ENCODE measurements at places on chromosomes 6 and 20.
A peak's percentile ranks its signal among the peaks of the same experiment; 100 is the strongest.

GRCh38 chr6:158095031-158095430 lies 73.0 kb downstream of the SERAC1 start:
- no peak for DNase-seq

DNA sequence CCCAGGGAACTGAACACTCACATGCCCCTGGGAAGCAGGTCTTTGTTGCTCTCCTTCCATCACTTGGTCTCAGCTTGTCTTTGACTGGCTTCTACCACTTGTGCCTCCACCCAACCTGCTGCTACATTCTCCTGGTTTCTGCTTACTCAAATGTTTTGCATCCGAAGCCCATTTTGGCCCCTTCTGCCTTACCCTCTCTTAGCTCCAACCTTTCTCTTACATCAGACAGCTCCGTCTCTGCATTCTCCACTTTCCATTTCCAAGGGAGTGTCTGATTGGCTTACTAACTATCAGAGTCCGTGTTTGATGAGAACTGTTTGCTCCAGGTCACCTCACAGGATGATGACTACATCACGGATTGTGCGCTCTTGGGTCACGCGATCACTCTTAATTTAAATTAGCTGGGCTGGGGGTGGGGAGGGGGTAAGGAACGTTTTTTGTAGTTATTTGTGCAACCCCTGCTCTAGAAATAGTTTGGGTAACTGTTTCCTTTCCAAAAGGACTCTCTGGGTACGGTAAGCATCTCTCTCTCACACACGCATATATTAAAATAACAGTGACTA lies 844 bp upstream of the ABRACL start:
- no peak for DNase-seq

DNA sequence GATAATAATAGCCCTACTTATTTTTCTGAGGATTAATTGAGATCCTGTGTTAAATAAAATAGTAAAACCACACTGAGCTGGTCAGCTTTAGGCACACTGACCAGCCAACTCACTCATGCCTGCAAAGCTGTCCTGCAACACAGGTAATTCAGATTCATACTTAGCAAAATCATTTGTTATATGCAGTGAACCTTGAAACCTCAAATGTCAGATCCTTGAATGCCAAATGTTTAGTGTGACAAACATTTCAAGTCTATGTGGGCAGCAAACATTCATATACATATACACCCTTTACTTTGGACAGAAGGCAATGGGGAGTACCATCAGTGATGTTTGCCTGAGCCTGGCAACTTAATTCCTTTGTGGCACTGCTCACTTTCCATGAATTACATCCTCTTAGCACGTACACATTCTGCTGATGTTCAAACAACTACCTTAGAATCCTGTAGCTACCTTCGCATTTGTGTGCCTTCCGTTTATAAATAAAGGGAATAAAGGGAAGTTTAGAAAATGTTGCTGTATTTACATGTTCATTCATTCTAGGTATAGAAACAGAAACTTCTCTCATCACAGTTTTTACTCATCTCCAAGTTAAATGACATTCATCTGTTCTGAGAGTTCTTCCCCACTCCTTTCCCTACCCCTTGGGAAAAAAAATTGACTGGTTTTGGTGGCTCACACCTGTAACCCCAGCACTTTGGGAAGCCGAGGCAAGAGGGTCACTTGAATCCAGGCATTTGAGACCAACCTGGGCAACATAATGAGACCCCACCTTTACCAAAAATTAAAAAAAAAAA lies 140.8 kb downstream of the ZFAND3 start:
- no peak for DNase-seq

GRCh38 chr20:46566125-46566524 lies 15.7 kb upstream of the OCSTAMP start:
- DNase-seq: no peak

- no peak for DNase-seq
These were observed 3.2 kb upstream of the SDHAF4 start for GRCh38 chr6:70563530-70563929.

DNA sequence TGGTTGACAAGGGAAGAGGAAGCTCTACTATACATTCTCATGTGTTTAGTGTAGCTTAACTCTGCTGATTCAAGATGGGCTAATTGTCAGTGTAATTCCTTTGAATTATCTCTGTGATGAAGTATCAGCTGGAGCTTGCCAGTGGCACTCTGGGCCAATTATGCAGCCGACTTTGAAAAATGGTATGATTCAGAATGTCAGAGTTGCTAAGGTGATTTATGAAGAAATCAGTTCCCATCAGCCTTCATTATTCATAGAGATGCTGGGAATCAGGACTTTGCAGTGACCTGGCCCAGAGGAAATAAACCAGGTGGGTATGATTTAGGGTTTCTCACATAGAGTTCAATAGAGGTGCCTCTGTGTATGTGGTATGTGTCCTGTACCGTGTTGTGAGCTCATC lies 33.4 kb downstream of the KCNS1 start:
- DNase-seq: peak; percentile 31

DNA sequence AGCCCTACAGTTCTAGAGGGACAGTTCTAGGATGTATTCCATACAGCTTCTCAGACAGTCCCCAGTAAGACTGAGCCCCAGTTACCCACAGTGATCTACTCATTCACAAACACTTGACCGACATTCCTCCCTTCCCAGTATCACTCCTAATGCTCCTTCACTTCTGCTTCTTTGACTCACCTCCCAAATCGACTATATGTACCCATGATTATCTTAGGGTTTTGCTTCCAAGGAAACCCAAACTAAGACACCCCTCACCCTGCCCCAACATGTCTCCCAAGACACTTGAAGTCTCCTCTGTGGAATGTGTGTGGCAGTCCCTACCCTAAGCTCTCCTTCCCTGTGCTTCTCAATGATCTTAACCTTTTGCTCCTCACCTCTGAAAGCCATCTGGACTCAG lies 23.6 kb upstream of the TGM6 start:
- no peak for DNase-seq

- peak; percentile 31 for DNase-seq
These were observed 868 bp downstream of the NCOA3 start for GRCh38 chr20:47502271-47503239.

- DNase-seq: no peak
These were observed 33.3 kb downstream of the BEND3 start for GRCh38 chr6:107082045-107082444.

GRCh38 chr20:2631228-2631627 lies 21.2 kb upstream of the NOP56 start:
- DNase-seq: no peak

DNA sequence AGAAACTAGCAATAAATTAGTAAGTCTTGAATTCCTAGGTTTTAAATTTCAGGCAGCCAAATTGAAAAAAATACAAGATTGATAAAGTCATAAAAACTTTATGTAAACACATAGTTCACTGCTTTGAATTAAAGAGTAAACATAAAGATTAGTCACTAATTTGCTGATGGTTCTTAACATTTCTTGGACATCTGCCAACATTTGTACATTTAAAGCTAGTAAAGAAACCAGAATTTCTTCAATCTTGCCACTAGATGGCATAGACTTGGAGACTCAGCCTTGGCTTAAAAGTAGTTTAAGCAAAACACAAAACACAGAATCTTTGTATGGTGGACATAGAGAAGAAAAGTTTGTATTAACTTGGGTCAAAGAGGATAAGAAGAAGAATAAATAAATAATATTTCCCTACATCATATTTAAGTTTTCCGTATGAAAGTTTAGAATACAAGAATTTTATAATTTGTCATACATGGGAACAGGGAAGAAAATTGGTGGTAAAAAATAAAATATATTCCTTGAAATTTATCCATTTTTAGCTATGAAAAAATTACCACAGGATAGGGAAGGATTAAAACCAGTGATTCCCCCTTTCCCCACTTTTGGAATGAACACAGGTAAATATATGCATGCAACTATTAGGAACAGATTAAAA lies 41.7 kb upstream of the FAM135A start:
- DNase-seq: peak; percentile 51

DNA sequence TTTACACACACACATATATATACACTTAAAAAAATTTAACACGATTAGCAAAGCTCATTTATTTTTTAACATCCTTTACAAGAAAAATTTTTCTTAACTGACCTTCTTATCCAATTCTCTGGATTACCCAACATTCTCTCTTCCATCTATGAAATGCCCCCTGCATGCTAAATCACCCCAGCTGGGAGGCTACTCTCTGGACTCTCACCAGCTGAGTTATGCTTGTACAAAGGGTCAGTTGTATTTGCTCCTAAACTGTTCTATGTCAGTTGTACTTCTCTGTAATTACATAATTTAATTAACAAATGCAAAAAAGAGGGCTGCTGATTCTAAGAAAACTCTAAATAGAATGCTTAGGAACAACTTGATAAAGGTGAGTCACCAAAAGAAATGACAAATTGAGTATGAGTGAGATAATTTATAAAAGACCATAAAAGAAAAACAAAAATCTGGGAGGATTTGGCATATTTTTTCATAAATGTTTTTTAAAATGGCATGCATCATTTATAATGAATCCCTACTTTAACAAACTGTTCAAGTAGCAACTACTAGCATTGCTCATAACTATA lies 120.5 kb downstream of the KIF13A start:
- DNase-seq: no peak

- DNase-seq: no peak
These were observed 30.5 kb downstream of the C6orf15 start for GRCh38 chr6:31081872-31082271.

- no peak for DNase-seq
These were observed 100.3 kb upstream of the SIRPG start for GRCh38 chr20:1757606-1758512.

DNA sequence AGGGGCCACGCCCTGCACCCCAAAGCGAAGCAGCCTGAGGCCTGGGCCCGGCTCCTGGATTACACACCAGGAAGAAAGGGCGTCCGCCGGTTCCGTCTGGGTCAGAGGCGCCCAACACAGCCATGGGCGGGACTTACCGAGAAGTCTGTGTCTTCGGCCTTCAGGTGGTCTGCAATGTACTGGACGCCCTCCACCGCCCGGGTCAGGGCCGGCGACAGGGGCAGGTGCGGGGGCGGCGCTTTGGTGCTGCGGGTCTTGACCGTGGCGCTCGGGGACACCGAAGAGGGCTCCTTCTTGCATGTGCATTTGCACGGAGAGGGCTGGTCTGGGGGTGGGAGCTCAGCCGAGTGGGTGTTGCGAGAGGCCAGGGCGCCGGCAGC lies 11.6 kb downstream of the CHRNA4 start:
- no peak for DNase-seq

DNA sequence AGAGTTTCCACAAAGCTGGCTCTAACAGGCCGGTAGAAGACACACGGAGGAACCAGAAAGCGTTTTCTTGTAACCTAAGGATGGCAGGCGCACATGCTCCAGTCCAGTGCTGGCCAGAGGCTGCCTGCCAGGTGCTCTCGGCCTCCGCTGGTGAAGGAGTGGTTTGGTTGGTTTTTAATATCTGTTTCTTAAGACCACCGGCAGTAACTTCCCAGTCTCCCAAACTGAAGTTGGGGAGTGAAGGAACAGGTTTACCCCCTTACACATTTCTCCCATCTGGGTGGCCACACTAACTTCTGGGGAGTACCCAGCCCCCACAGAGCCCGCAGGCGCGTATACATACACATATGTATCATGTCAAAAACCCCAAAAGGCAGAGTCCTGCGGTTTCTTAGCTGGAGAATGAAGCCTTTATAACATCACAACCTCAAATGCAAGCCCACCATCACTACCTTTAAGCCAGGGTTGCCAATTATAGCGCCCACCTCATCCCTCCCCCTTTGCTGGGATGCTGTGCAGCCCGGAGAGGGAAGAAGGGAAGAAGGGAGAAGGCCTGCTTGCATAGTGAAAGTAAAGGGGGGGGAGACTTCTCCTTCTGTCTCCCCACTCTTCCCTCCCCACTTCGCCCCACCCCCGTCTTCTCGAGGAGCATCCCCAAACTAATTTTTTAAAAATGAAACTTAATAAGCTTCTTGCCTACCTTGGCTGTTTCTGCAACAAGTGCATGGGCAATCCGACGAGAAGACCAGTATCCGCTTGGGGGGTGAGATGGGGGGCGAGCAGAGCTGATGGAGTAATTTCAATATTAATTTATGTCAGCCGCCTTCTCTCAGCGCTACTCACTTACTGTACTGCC lies 1.0 kb downstream of the TRERF1 start:
- peak; percentile 33 for DNase-seq

Data from AG08395 (cell line).